Fibroblast of skin of right biceps (primary cell): ENCODE measurements at places on chromosomes 1 and 21.

DNA sequence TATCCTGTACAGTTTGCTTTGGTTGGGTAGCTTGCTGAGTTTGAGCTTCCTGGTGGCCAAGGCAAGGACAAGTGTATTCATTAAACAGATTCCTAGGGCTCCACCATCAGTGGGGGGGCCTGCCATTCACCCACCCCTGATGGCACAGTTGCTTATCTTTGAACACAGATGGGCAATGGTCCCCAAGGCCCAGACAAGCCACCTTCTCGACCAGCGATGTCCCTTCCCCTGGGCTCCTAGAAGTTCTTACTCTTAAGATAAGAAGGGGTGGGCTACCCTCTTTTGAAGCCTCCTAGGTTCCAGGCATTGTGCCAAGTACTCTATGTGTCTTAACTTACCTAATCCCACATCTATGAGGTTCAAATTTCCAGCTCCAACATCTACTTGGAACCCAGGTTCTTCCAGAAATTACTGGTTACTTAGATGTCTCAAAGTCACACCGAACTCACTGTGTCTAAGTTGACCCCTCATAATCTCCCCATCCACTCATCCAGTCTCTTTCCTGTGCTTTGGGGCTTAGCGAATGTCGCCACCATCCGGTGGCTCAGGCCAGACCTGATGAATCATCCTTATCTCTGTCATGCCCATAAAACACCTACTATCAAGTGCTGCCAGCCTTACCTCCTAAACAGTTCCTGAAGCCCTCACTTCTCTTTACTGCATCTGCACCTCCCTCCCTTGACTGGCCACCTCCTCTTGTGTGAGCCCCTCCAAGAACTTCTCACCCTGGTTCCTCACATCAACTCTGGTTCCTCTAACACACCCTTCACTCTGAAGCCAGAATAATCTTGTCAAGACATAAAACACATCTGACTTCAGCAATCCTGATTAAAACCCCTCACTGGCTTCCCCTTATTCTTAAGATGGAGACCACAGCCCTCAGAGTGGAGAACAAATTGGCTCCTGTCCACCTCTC lies 50.1 kb downstream of the KLHDC7A start:
- DNase-seq: no peak

DNA sequence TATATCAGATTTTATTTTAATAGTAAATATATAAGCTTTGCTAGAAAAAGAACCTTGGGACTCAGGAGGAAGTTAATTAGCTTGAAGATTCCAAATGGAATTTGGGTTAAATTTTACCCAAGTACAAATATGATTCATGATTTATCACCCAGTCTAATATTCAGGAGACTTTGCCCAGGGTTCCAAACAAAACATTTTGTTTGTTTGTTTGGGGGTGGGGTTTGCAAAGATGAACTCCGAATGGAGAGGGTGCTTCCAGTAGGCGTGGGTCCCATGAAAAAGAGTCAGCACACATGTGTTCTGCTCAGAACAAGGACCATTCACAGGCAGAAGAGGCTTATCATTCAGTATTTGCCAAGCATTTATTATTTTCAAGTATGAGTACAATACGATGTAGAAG lies 23.5 kb downstream of the KCNT2 start:
- DNase-seq: no peak

- no peak for DNase-seq
These were observed 47.4 kb downstream of the CAMTA1 start for GRCh38 chr1:6832531-6833188.

- DNase-seq: no peak
These were observed 21.1 kb downstream of the TTC13 start for GRCh38 chr1:230957580-230957989.

- peak; percentile 71 for DNase-seq
These were observed 10.9 kb downstream of the OLIG2 start for GRCh38 chr21:33036430-33037162.

GRCh38 chr1:67823615-67824014 lies 9.7 kb downstream of the GNG12 start:
- no peak for DNase-seq

GRCh38 chr1:12177999-12178441 lies 11.2 kb downstream of the TNFRSF1B start:
- DNase-seq: peak; percentile 88

DNA sequence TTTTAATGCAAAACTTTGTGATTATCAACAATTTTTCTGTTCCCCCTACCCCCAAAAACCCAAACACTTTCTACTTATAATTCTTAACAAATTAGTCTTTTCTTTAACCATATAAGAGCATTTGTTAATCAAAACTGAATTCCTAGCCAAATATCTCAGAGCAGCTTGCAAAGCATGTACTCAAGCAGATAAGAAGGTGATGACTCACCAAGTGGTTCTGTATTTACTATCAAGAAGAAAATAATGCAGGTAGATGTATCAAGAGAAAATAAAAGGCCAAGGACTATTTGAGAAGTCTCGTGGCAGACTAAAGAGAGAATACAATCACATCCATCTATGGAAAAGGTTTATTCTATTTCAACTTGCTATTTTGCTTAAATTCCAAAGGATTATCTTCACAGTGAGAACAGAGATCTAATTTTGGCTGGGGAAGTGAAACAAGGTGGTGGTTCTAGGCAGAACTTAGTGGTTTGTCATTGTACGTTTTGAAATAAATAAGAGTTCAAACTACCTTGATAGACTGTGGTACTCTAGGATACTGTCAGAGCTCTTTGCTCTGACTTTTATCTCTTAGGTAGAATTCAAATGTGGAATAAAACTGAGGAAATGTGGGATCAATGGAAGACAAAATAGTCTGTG lies 94.7 kb upstream of the NRIP1 start:
- DNase-seq: no peak

DNA sequence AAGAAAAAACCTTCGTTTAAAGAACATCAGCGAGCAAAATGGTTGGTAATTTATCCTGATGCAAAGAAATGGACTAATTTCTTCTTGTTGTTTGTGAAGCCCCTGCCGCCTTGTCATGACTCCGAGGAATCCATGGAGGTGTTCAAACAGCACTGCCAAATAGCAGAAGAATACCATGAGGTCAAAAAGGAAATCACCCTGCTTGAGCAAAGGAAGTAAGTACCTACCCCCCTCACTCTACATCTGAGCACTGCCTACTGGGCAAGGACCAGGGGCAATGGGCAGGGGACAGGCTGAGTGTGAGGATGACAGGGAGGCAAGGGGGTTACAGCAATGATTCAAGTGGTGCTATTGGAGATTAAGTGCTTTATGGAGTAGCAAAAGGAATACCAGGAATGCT lies 29.4 kb downstream of the MAP3K7CL start:
- DNase-seq: no peak

- DNase-seq: peak; percentile 74
These were observed 12.3 kb upstream of the GSTM4 start for GRCh38 chr1:109643385-109644230.

GRCh38 chr1:102942324-102942723 lies 166.0 kb downstream of the COL11A1 start:
- no peak for DNase-seq

GRCh38 chr1:23657659-23658275 lies 33.8 kb upstream of the RPL11 start:
- peak; percentile 41 for DNase-seq

GRCh38 chr1:175178056-175178455 lies 14.5 kb downstream of the KIAA0040 start:
- no peak for DNase-seq

GRCh38 chr1:180860535-180860934 lies 52.2 kb upstream of the KIAA1614 start:
- no peak for DNase-seq

DNA sequence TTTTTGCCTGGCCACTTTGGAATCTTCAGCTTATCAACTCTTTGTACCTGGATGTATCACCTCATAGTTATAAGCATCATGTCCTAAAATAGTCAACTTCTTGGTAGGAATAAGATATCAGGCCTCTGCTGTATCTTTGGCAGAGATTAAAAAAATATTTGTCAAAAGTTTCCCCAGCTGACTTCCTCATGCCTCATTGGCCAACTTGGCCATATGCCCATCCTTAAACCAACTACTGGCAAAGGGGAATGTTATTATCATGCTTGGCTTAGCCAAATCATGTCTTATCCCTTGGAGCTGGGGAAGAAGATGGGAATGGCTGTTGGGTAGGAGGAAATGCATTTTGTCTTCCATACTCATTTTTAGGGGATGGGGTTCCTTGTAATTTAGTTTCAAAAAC lies 23.4 kb downstream of the NFASC start:
- peak; percentile 34 for DNase-seq

- DNase-seq: no peak
These were observed 92.5 kb downstream of the GALNT2 start for GRCh38 chr1:230159580-230159979.

DNA sequence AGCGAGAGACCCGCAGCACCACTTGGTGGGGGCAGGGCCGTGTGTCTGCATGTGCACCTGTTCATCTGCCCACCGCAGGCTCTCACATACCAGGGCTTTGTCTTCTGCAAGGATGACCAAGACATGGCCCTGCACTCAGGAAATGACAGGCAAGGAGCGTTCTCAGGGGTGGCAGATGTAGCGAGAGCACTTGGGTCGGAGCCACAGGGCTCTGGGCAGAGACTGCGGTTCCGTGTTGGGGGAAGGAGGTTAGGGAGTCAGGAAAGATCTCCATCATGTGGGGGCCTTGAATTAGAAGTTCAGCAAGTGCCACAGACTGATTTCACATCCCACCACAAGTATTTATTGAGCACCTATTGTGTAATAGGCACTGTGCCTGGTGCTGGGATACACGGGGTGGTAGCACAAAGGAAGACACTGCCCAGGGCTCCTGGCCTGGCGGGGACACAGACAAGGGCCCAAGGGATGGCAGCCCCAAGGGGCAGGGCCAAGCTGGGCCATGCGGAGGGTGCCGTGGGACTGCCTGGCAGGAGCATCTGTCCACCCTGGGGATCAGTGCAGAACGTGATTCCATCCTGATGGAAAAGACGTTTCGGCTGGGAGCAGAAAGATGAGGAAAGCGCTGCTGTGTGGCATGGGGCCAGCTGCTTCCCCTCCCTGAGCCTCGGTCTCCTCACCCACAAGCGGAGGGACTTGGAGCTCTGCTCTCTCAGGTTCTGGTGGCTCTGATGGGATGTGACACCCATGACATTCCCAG lies 11.4 kb upstream of the SPSB1 start:
- DNase-seq: peak; percentile 52

DNA sequence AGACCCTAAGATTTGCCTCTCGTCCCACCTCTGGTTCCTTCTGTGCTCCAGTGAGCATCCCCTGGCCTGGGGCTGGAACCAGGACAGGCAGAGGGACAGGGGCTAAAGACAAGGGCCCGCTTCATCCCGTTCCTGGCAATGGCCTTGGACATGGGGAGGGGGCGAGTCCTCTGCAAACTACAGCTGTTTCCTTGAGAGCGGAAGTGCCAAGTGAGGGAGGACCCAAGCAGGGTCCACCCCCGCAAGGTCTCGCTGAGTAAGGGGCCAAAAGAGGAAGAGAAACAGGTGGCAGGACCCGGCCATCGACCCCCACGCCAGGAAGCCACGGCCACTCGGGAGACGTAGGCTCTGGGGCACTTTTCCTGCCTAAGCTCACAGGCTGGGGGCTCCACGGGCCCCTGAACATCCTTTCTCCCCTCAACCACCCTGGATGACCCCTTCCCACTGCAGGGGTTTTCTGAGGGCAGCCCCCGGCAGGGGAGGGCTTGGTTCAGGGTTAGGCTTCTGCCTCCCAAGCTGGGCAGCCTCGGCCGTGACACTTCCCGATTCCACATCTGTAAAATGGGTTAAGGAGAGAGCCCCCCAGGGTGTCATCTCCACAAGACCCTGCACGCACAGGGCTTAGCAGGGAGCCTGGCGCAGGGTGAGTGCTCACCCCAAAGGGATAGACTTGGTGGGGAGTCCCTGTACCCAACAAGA lies 17.9 kb upstream of the PLEKHG5 start:
- no peak for DNase-seq

GRCh38 chr1:17527036-17527914 lies 12.2 kb upstream of the ARHGEF10L start:
- DNase-seq: no peak

DNA sequence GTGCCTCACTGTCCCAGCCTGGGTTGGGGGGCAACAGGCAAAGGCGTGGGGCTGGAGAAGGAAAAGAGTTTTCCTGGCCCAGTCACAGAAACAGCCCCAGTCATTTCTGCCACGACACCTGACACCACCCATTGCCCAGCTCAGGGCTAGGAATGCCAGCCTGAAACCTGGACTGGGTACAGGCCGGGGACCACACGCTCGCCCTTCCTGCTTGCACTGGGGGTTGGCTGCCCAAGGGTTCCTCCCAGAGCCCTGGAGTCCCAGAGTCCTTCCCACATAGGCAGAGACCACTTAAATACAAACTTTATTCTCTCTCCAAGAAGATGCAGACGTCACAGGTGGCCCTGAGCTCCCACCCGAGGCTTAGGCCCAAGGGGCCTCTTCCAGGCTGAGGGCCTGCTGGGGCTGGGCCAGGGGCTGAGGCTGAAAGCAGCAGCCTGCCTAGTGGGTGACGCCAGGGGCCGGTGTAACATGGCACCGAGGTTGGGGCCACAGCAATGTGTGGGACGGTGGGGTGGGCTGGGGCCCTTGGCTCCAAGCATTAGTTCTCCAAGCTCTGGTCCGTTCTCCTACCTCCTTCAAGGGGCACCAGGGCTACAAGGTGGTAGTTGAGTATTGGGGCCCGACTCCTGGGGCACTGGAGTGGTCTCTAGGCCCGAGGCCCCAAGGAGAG lies 1.6 kb downstream of the TMEM52 start:
- DNase-seq: no peak

DNA sequence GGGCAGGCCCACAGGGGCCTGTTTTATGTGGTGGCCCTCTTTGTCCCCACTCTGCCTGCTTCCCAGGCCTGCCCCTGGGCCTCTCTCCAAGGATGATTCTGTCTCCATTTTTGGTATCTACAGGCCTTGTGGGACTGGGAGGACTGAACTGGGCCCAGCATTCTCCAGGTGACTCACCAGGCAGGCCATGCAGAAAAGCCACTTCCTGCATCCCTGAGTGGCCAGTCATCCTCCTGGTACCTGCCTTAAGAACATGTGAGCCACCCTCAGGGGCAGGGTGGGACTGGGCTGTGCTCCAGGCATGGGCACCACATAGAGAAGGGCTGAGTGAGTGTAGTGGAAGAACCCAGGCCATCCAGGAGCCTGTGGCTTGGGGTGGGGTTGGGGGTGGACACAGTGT lies 20.0 kb upstream of the BCAR3 start:
- DNase-seq: peak; percentile 100

- peak; percentile 58 for DNase-seq
These were observed 18.3 kb downstream of the TNFRSF9 start for GRCh38 chr1:7922301-7922700.

- peak; percentile 11 for DNase-seq
These were observed 17.7 kb downstream of the NMNAT1 start for GRCh38 chr1:9960706-9961562.

DNA sequence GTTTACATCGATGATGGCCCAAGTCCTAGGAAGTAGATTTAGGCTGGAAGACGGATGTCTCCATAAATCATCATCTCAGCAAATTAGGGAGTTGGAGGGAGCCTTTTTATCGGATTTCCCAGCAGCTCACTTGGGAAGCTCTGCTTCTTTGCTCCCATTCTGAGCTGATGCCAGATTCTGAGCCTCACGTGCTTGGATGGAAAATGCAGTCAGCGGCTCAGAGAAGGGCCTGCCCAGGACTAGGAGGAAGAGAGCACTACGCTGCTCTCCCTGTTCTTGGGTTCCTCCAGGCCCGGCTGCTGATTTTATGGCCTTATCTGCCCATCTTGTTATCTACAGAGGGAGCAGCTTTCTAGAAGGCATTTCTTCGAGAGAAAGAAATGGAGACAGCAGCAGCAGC lies 42.0 kb downstream of the UBIAD1 start:
- DNase-seq: no peak

GRCh38 chr1:115874904-115875303 lies 34.0 kb upstream of the NHLH2 start:
- DNase-seq: peak; percentile 57

- peak; percentile 10 for DNase-seq
These were observed 63.3 kb downstream of the POFUT2 start for GRCh38 chr21:45224189-45224938.

- peak; percentile 85 for DNase-seq
These were observed 50.0 kb downstream of the MRPL37 start for GRCh38 chr1:54249819-54250435.
